ENCODE measurements at places on chromosomes 5 and 9. TPM values are rescaled to one million over a fixed set of nuclear protein-coding genes. Genes with fewer than 3 reads are reported as not detected.

GRCh38 chr5:79929095-79929494, 62.0 kb downstream of the MTX3 start:
- no peak for DNase-seq

HMCN2 gene
- 13.3 TPM for total RNA-seq

GRXCR2 gene
- not detected for total RNA-seq

DNA sequence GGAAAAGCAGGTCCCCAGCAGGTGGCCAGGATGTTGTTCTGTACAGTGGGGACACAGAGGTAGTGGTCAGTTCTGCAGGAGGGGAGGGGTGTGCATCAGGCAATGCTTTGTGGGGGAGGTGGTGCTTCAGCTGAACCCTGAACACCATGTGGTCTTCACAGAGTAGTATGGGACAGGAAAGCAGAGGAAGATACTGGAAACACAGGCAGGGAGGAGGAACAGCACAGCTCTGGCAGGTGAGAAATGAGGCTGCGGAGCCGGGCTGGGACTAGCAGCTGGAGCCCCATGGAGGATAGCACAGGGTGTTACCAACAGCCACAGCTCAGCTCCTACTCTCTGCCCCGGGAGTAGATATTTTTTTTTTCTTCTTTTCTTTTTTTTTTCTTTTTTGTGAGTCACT, 161.5 kb downstream of the ENTREP1 start:
- DNase-seq, result no peak

DNA sequence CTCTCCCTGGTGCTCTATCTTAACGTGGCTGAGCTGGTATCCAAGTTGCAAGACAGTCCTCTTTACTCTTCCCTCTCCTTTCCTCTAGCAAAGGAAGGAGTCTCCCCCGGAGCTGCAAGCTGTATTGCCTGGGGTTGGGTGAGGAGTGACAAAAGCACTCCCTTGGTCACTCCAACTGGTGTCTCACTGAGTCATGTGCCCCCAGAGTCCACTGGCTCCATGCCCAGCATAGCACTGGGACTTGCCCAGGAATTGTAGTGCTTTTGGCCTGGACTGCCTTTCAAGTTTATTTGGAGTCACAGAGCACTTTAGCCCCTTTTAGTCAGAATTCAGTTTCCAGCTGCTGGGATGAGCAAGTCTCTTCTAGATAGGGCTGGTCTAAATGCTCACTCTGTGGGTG, 82.6 kb upstream of the FST start:
- no peak for DNase-seq

DNA sequence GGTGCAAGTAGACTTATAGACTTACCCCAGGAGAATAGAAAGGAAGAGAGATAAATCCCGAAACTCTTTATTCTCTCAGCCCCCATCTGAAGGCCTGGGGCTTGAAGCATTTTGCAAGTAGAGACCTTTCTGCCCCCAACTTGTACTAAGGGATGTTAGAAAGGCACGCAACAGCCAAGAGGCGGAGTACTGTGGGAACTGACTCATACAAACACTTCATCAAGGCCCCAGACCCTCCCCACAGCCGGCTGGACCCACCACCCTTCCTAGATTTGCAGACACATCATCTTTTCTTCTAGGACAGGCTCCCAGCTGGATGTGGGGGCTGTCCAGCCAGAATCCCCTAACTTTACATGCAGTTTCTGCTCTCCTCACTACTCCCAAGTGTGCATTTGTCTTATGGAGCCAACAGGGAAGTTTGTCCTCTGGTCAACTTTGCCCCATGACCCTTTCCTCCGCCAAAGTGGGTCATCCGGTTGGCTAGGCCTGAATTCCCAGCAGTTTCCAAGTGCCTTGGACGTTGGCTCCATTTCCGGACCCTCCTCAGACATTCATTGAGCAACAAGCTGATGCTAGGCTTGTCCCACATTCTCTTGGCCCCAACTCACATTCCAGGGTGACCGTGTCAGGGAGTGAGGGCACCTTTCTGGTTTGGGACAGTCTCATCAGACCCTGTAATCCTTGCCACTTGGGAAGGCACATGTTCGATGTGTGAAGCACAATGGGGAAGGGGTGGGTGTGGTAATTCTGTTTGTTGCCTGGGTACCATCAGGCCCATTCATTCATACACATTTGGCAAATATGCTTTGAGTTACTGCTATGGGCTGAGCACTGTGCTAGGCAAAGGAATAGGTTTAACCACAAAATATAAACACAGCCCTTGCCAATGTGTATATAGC, 64.6 kb downstream of the ABLIM3 start:
- no peak for DNase-seq

RGS7BP gene
- total RNA-seq, result 1.2 TPM

All from esophagus muscularis mucosa (tissue), 4 donors.